ENCODE measurements at places on chromosomes 7 and 10.

GRCh38 chr7:18393465-18394118, 102.0 kb upstream of the HDAC9 start:
- DNase-seq: no peak

- DNase-seq: no peak
Observed at GRCh38 chr10:121797490-121797889, 130.3 kb downstream of the ATE1 start.

DNA sequence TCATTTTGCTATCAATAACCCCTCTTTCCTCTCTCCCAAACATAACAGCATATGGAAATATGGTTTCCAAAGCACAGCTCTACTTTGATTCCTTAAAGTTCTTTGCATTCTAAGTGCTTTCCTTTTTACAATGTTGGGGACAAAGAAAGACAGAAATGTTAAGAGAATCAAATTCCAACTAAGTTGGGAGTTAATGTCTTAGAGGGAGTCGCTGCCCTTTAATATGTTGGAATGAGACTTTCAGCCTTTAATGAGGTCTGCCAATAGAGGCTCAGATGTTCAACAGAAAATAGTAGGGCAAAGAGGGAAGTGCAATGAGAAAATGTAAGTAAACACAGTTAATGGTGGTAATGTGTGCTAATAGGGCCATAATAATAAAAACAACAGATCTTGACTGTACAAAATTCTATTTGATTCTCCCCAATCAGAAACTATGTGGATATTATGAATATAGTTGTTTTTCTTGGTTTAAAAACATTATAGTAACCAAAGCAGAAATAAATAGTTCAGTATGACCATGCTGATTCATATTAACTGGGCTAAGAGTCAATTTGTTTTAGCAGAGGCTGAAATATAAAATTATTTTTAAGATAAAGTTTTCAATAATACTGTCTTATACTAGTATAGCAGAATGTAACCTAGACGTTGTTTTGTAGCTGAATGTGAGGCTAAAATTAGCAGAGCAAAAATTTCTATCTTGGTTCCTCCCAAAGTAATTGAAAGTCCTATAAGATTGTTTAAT, 10.3 kb downstream of the HYCC1 start:
- no peak for DNase-seq

DNA sequence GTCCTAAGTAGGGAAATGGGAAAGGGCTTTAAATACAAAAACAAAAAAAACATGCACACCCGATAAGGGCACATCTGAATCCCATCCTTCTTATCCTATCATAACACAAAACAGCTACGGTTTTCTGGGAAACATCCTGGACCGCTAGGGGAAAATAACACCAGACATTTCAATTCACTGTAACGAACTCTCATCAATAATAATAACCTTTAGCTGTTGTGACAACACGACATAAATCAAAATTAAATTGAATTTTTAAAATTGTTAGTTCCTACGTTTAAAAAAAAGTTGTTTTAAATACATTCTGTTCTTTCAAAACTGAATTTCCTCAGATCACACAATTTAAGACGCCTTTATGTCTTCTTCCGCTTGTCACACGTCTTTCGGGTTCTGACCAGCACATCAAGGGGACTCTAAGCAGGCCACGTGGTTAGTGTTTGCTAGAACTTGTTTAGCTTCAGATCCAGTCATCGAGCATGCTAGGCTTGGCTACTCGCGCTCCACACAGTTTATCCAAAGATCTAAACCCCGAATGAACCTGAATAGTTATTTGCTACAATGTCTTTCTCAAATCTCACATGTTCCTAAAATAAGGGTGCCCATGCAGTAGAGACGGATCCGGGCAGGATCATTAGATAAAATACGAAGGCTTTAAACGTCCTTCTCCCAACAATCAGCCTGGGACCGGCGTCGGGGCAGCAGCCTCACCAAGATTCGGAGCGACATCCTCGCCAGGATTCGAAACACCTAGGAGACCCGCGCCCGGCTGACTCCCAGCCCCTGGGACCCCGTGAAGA, 839 bp downstream of the IKZF5 start:
- peak; percentile 16 for DNase-seq

- DNase-seq: no peak
Observed at GRCh38 chr10:76336213-76336963, 905.0 kb downstream of the LRMDA start.

DNA sequence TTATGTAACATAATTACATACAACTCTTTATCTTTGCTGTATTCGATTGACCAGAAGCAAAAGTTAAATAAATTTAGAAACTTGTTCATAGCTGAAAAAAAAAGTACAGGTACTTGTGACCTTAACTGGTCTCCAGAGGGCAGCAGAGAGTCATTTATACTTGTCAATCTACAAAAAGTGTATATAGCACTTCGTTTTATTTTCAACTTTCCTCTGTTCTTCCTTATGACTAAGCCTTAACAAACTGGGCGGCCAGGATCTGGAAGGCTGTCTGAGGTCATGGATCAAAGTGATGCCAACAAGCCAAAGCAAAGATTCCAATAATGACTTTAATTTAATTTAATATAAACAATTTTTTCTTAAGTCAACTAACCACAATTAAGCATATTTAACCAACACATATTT, 29.8 kb downstream of the C10orf67 start:
- peak; percentile 37 for DNase-seq

DNA sequence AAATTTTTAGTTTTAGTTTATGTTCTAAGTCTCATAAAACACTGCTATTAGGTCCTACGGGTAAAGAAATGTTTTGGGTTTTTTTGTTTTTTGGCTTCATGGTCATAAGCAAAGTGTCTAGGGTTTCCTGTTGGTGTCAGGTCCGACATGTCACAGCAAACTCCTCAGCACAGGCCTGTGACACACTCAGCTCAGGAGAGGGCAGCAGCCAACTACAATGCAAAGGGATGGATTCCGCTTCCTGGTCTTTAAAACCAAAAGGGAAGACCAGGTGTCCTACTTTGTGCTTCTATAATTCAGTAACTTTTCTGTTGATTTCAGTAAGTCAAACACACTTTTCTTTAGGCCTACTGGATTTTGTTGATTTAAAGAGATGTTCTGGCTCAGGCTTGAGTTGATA, 83.8 kb upstream of the MACROH2A2 start:
- DNase-seq: no peak

- DNase-seq: no peak
Observed at GRCh38 chr10:18216482-18216881, 76.3 kb downstream of the CACNB2 start.

- no peak for DNase-seq
Observed at GRCh38 chr7:156889089-156889488, 3.9 kb downstream of the LMBR1 start.

DNA sequence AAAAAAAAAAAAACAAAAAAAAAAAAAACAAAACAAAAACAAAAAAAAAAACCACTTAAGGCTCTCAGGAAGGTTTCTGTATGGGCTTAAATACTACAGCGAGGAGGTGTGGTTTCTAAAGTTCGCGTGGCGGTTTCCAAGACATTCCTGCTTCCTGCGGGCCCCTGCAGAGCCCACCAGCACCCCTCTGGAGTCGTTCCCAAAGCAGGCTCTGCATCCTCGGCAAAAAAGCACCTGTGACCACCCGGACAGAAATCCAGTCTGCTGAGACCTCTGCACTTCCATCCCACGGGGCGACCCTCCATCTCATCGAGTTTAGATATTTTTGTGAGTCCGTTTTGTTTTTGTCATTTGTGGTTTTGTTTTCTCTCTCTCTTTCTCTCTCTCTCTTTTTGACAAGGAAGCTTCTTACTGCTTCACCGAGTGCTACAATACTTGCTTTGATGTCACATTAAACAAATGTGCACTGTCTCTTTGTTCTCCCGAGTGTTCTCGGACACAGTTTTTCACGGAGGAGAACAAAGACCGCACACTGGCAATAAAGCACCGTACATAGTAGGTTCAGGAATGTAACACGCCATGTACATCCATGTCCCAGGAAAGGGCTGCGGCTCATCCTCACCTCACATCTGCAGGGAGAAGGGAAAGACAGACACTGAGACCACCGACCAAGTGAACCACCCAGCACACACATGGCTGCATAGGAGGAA, 21.5 kb downstream of the PDGFA start:
- no peak for DNase-seq

DNA sequence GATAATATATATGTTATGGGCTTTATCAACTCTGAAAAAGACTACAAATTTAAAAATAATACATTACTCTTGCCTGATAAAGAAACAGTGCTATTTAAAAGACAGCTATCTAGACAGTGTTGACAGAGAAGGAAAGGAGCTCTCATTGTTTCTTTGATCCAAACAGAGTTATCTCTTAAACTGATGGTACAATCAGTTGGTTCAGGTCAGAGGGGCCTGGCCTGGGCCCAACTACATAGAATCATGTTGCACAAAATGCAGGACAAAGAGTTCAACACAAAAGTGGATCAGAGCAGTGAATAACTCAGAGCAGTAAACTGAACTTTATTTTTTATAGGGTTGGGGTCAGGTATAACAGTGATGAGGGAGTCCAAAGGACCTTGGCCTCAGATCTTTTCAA, 33.8 kb upstream of the SEMA3D start:
- DNase-seq: no peak

DNA sequence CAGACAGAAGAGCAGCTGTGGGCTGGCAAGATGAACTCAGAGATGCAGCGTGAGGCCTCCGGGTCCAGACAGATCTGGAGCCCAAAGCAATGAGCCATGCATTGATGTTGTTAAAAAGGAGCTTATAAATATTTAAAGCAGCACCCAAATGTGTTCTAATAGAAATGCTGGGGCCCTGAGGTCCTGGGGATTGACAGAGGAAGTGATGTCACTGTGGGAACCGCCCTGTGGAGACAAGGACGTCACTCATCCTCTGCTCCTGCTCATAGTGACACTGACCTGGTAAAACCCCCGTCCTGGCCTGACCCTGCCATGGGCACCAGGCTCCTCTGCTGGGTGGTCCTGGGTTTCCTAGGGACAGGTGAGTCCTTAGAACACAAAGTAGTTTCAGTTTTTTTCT, 197.0 kb upstream of the PRSS58 start:
- DNase-seq: no peak

DNA sequence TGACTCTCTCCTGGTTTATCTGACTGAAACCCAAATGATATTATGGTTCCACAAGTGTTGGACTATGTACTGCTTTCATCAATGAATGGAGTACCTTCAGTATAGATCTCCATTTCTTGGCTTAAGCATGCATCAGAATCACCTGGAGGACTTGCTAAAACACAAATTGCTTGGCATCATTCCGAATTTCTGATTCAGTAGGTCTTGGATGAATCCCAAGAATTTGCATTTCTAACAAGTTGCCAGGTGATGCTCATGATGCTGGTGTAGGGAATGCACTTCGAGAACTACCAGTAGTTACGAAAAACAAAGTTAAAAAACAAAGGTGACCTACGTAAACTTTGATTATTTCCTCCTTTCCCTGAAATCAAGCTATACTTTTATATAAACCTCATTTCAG, 119.0 kb upstream of the FEZF1 start:
- no peak for DNase-seq

DNA sequence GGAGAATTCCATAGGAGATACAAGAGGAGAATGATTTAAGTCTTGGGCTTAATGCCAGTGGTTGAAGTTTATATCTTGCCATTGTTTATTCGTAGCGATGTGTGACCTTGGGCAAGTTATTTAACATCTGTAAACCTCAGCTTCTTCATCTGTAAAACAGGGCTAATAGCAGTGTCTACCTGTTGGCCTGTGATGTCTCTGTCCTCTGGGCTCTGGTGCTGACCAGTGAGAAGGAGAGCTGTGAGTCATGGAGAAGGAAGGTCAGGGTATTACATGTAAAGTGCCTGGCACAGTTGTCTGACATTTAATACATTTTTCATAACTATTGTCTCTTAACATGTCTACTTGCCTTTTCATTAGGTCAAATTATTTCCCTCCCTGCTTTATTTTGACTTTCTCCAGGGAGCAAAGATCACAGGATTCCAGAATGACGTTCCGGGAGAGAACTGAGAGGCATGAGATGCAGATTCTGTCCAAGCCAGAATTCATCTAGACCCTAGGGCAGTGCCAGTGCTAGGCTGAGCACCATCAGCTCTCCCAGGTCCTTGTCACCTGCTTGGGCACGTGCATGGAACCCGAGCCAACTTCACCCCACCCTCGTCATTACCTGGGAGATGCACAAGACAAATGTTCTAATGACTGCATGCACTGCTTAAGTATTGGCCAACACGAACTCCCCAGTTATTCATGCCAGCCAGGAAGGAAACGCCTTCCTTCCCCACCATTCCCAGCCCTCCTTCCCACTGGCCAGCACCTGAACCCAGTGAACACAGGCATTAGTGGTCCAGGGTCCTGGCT, 187.9 kb downstream of the DPY19L1 start:
- no peak for DNase-seq

DNA sequence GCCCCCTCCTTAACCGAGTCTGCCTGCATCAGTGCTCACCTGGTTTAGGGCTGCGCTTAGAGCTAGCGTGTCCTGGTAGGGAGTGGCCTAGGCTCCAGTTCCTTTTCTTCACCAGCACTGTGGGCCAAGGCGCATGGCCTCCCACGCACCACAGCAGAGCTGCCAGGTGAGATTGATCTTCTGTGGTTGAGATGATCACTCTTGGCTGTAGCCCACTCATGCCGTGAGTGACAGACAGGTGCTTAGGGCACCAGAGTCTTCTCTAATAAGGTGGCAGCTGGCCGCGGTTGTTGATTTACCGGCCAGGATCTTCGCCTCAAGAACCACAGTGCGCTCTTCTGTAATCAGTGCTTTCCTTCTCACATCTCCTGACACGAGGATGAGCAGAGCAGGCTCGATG, 157.2 kb upstream of the INSYN2A start:
- DNase-seq: no peak

GRCh38 chr7:45863715-45864114, 9.2 kb downstream of the CCDC201 start:
- DNase-seq: no peak

DNA sequence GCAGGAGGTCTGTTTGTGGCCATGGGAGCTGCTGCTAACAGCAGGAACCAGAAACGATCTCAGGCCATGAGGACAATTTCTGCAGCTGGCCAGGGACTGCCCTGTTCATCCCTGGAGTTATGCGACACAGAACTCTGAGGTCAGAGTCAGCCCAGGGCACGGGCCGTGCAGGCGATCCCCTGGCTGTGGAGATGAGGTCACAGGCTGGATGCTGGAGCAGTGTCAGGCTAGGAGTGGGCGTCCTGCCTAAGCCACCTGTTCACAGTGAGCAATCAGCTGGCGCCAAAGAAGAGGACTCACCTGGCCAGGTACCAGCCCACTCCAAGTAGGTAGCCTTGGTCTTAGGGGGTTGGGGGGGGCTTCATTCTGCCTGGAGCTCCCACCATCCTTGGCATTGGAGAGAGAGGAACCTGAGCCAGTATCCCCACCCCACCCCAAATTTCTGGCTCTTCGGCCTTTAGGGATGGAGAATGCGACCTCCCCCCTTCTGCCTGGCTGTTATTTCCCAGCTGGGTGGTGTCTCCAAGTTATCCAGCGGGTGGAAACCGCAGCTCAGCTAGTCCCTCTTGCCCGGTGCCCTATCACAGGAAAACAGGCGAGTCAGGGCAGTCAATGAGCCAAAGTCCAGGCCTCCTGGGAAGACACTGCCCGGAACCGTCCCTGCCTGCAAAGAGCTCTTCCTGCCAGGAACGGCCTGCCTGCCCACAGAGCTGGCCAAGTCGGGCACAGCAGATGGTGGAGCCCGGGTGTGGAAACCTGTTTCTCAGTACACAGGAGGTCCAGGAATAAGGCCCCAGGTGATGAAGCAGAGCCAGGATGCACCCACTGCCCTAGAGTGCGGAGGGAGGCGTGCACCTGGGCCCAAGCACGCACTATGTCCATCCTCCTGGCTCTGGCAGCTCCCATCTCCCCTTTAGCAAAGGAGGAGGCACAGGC, 1.8 kb upstream of the TTYH3 start:
- no peak for DNase-seq

GRCh38 chr10:122648599-122649428, 50.8 kb downstream of the C10orf120 start:
- no peak for DNase-seq
